ENCODE measurements at places on chromosomes 2 and 18. TPM values are rescaled to one million over a fixed set of nuclear protein-coding genes. Genes with fewer than 3 reads are reported as not detected.

DNA sequence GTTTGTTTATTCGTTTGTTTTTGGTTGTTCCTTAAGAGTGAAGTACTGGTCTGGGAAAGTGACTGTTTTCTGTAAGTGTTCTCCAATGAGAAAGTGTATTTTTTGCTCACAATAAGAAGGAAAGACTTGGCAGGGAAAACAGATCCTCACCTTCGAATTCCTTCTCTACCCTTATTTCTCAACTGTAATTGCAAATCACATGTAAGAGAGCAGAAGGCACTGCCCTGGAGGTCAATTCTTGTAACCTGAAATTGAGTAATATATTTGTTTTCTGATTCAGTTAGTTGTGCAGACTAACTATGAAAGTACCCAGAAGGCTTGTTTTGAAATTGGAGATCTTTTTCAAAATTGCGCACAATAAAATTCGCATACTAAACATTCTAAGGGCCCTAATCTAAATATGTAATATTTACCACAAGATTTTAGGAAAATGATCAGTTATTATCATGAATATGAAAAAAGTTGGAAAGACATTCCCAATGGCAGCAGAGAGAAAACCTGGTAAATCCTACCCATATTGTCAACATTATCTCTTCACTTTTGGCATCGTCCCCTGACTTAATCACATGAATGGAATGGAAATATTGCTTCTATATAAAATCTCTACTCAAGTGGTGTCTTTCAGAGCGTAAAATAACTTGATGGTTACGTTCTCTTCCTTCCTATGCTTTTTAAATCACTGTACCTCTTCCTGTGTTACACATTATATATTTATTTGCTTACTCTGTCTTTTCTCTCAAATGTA lies 24.1 kb downstream of the TFPI start:
- no peak overlapping the region for H3K27ac ChIP-seq
- no peak overlapping the region for H3K4me3 ChIP-seq
- H3K36me3 ChIP-seq, result peaks cover 6% of the 10 kb centered on the region
- no peak for DNase-seq
- H3K27me3 ChIP-seq, result no peaks in the 10 kb centered on the region

GRCh38 chr2:37573451-37574388 lies 97.7 kb downstream of the CDC42EP3 start:
- peaks cover 13% of the 10 kb centered on the region for H3K4me1 ChIP-seq
- no peak for DNase-seq
- no peaks in the 10 kb centered on the region for H3K27me3 ChIP-seq
- no peak overlapping the region for H3K27ac ChIP-seq
- H3K4me3 ChIP-seq, result no peak overlapping the region

DNA sequence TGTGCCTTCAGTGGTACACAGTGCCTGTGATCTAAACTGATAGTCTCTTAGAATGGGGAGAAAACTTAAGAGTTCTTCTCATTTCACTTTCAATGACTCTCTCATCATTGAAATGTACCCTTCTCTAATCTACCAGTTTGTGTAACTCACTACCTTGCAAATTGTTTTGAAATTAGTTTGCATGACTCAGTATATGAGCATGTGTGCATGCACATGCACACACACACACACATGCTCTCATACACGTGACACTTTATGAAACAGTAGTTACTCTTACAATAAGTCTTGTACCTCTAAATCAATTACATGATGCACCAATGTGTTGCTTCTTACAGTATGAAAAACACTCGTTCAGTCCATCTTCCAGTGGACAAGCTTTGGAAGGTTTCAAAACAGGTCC lies 10.6 kb downstream of the LYPD6B start:
- no peaks in the 10 kb centered on the region for H3K4me1 ChIP-seq
- no peak overlapping the region for H3K27ac ChIP-seq
- H3K36me3 ChIP-seq, result peaks cover 9% of the 10 kb centered on the region
- DNase-seq, result no peak

The HTR2B gene
- not detected for total RNA-seq

DNA sequence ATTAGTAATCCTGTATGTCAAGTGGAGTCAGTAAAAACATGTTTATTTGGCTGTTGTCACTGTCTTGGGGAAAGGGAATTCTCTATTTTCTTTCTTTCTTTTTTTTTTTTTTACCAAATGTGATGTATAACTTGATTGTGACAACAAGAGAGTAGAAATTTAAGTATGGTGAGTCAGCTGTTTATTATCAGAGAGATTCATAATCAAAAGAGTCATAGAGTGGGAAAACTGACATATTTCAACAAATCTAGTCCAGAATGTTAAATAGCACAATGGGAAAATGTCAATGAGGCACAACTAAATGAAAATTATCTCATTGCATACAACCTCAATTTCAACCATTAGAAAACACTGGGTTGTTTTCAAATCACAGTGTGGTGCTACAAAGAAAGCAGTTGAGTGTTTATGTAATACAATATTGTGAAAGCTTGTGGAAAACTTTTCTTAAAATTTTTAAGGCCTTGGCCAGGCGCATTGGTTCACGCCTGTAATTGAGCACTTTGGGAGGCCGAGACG lies 111.9 kb upstream of the DTNA start:
- no peak overlapping the region for H3K27ac ChIP-seq
- no peak for DNase-seq
- H3K36me3 ChIP-seq, result no peaks in the 10 kb centered on the region
- peaks cover 5% of the 10 kb centered on the region for H3K4me1 ChIP-seq

DNA sequence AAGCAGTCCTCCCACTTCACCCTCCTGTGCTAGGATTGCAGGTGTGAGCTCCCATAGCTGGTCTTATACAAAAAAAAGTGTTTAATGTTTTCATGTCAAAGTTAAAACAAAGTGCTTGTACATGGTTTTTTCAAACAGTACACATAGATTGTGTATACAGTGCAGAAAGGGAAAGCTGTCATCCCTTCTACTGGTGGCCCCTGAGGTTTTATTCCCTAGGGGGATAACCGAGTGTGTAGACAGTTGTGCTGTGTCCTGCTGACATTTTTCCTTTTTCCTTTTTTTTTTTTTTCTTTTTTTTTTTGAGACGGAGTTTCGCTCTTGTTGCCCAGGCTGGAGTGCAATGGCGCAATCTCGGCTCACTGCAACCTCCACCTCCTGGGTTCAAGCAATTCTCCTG lies 10.8 kb downstream of the TUBB6 start:
- peaks cover 10% of the 10 kb centered on the region for H3K4me1 ChIP-seq
- H3K27ac ChIP-seq, result no peak overlapping the region
- peaks cover 26% of the 10 kb centered on the region for H3K36me3 ChIP-seq

The SERPINB3 gene
- total RNA-seq, result 0.94 TPM

DNA sequence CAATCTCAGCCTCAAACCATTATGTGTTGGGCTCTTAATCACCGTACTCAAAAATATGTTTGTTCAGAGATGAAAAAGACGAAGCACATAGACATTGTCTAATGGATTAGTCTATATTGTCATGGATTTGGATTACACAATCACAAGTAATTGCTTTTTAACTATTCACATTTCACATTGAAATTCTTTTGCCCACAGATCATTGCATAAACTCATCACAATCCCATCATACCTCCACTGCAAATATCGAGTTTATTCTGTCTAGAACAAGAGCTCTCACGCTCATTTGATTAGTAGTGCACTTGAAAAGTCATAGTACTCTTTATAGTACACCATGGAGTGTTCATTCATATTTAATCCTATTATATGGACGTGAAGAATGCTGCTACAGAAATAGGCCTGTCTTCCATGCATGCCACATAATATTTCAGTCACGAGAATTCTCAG lies 97.9 kb upstream of the SOX11 start:
- no peak for DNase-seq
- H3K27me3 ChIP-seq, result no peaks in the 10 kb centered on the region
- H3K4me1 ChIP-seq, result peaks cover 27% of the 10 kb centered on the region
- no peak overlapping the region for H3K27ac ChIP-seq

DNA sequence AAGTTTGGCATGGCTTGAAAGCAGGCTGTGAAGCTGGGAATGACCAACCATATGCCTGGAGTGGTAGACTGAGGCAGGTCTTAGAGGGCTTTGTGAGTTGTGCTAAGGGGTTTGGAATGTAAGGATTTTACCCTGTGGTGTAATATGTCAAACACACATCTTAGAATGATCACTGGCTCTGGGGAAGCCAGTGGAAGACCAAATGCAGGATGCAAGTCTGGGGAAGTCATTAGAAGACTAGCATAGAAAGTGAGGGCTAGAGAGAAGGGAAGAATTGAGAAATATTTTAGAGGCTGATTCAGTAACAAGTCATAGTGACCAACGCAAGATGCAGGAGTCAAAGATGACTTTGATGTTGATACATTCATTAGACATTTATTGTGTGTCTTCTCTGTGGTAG lies 3.5 kb upstream of the FHOD3 start:
- H3K27ac ChIP-seq, result no peak overlapping the region
- no peaks in the 10 kb centered on the region for H3K36me3 ChIP-seq
- H3K4me3 ChIP-seq, result no peak overlapping the region
- no peak for DNase-seq
- peaks cover 16% of the 10 kb centered on the region for H3K27me3 ChIP-seq

DNA sequence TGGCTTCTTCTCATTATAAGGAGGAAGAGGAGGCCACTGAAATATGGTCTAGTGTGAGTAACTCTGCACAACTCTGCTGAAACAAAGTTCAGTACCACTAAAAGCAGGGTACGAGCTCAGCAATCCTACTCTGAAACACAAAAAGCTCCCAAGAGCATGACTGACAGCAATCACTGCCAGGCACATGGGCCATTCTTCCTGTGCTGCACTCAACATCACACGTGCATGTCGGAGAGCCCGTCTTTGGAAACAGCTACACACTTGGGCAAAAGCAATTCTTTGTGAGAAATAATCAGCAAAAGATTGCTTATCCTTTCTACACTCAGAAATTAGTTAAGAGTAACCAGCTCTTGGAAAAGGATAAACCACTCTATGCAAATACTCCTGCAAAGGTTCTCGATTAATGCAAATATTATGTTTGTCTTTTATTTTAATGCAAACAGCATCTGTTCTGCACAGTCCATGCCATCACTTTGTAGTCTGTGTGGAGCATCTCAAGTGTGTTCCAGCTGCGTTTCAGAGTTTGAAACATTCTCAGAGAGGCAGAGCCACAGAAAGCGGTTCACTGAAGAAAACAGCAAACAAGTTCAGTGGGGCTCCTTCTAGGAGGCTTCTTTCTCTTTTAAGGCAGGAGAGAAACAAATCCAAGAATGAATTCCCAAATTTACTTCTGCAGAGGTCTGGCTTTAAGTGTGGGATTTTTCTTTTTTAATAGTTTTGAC lies 145.0 kb downstream of the HDAC4 start:
- H3K36me3 ChIP-seq, result peaks cover 14% of the 10 kb centered on the region
- H3K27ac ChIP-seq, result no peak overlapping the region
- H3K27me3 ChIP-seq, result no peaks in the 10 kb centered on the region
- H3K4me1 ChIP-seq, result peaks cover 30% of the 10 kb centered on the region
- no peak for DNase-seq
- H3K4me3 ChIP-seq, result no peak overlapping the region

DNA sequence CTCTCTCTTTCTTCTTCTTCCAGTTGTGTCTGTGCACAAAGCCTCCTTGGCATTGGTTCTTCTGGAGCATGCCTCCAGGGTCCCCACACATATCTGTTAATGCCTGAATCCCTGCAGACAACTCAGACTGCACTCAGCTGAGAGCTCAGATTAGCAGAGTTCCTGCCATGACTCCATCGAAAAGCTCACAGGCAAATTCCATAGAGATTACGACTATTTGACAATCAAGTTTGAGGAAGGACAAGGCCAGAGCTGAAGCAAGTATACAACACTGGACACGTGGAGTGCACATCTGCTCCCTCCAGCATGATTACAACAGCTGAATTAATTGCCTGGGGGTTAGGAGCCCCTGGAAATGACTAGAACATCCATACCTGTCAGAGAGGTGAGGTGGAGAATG lies 190.7 kb downstream of the INSIG2 start:
- H3K36me3 ChIP-seq, result no peaks in the 10 kb centered on the region
- no peak for DNase-seq
- no peak overlapping the region for H3K4me3 ChIP-seq
- no peak overlapping the region for H3K27ac ChIP-seq
- no peaks in the 10 kb centered on the region for H3K4me1 ChIP-seq
- H3K27me3 ChIP-seq, result peaks cover 31% of the 10 kb centered on the region

DNA sequence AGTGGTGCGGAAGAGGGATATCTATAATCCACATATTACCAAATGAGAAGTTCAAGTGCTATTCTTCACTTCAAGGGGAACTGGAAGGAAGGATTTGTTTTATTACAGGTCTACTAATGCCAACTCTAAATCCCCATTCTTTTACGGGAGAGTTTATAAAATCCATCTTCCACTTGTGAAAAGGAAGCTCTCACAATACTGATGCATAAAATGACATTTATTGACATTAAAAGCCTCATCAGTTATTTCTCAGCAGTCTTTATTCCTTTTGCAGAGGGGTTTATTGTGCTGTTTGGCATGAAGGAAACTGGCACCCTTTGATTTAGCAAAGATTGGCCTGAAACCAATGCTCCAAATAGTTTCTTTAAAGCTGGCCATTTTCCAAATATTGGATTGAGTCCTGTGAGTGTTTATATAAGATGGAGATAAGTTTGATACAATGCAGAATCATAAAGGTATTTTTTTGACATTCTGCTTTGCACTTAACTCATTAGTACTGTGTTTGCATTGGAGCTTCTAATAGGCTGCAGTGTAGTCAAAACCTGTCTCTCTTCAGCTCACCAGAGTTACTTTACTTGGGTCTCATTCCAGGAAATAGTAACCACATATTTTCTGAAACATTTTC lies 26.6 kb downstream of the LRP1B start:
- H3K4me1 ChIP-seq, result peaks cover 8% of the 10 kb centered on the region
- DNase-seq, result no peak

DNA sequence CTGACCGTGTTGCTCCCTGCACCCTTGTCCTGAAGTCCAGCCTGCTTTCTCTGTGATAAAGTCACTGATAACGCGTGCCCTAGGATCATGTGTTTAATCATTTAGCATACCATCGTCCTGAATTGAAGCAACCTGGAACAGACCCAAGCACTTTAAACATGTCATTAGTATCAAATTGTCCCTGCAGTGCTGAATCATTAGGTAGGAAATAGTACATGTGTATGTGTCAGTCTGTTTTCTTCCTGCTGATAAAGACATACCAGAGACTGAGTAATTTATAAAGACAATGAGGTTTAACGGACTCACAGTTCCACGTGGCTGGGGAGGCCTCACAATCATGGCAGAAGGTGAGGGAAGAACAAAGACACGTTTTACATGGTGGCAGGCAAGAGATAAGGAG lies 2.8 kb downstream of the ASB18 start:
- H3K27me3 ChIP-seq, result peaks cover 53% of the 10 kb centered on the region
- H3K36me3 ChIP-seq, result no peaks in the 10 kb centered on the region
- DNase-seq, result no peak
- H3K4me3 ChIP-seq, result no peak overlapping the region
- H3K4me1 ChIP-seq, result no peaks in the 10 kb centered on the region

The FAM237A gene
- total RNA-seq, result not detected

GRCh38 chr2:174635015-174635593 lies 37.5 kb upstream of the WIPF1 start:
- DNase-seq, result no peak
- no peak overlapping the region for H3K4me3 ChIP-seq
- no peaks in the 10 kb centered on the region for H3K36me3 ChIP-seq

DNA sequence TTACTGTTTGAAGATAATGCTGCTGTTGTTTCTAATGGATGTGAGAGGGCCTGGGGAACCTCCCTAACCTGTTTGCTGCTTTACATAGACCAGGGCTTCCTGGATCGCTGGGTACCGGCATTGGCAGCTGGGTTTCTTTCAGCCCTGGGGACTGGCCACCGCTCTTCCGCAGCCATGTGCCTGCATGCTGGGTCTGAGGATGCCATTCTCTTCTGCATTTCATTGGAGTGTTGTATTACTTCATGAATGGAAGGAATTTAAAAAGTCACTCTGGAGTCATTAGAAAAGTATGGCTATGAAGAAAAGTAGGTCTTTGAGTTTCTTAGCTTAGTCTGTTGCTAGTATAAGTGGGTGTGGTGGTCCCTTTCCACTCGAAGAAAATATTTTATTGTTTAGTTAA lies 107.3 kb upstream of the MGAT5 start:
- H3K36me3 ChIP-seq, result peaks cover 14% of the 10 kb centered on the region
- no peak for DNase-seq
- H3K4me3 ChIP-seq, result no peak overlapping the region
- H3K27ac ChIP-seq, result no peak overlapping the region
- H3K4me1 ChIP-seq, result peaks cover 47% of the 10 kb centered on the region

Measured in type B pancreatic cell (in vitro differentiated cells).